PC-3 (cell line): ENCODE measurements at places on chromosomes 7 and 10. TPM values are rescaled to one million over a fixed set of nuclear protein-coding genes. Genes with fewer than 3 reads are reported as not detected.
A peak's percentile ranks its signal among the peaks of the same experiment; 100 is the strongest.

The LIPK gene
- total RNA-seq: not detected in 2 replicates

The ARMC10 gene
- total RNA-seq: 21.7 and 23.3 TPM in 2 replicates

The VCL gene
- total RNA-seq: 382 and 445 TPM in 2 replicates

The GPR26 gene
- total RNA-seq: not detected in 2 replicates

The TCAF2 gene
- 7.9 and 9.7 TPM in 2 replicates for total RNA-seq

The KLLN gene
- total RNA-seq: 0.15 and 0.23 TPM in 2 replicates

The TACR2 gene
- 0.40 TPM in 1 of 2 replicates, not detected in the other for total RNA-seq

The MTURN gene
- 5.4 and 6.3 TPM in 2 replicates for total RNA-seq

The MRM2 gene
- total RNA-seq: 42.6 and 42.9 TPM in 2 replicates

The LMBR1 gene
- total RNA-seq: 61.7 and 63.9 TPM in 2 replicates

The JCAD gene
- 5.0 and 7.8 TPM in 2 replicates for total RNA-seq

GRCh38 chr7:84914598-84914997, 272.3 kb downstream of the SEMA3D start:
- H3K4me3 ChIP-seq: no peak overlapping the region
- H3K27me3 ChIP-seq: no peaks in the 10 kb centered on the region
- DNase-seq: peak; percentile 30
- H3K27ac ChIP-seq: no peak overlapping the region
- no peaks in the 10 kb centered on the region for H3K36me3 ChIP-seq

DNA sequence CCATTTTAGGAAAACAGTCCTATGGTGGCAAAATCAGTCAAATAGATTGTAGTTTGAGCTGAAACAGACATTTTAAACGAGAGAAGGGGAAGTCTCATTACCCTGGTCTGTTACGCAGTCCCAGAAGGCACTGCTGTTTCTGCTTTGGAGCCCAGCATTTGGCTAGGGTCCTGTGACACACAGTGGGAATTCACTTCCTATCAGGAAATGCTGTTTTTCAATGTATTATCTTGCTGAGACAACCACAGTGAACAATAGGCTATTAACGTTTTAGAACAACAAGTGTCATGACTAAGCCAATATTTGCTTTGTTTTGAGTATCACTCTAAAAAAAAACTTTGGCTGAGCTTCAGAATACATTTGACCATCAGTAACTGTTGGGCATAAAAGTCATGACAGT, 74.1 kb downstream of the ADD3 start:
- peak overlapping the region; percentile 92 for H3K27ac ChIP-seq
- no peaks in the 10 kb centered on the region for H3K36me3 ChIP-seq
- no peak overlapping the region for H3K4me3 ChIP-seq

DNA sequence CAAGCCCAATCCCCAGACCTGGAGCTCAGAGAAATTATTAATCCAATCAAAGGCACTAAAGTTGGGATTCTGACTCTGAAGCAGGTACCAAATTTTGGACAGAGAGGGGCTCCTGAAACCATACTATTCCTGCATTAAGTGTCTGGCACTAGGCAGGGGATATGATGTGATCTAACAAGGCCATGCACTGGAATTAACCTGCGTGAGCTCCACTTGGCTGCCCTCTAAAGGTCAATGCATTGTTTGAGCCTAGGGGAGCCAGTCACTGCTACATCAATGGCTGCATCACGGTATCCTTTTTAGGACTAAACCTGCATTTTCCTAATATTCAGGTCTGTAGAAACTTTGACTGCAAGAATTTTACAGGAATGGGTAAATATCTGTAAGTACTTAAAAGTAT, 42.1 kb downstream of the ST8SIA6 start:
- peak; percentile 2 for DNase-seq
- H3K27ac ChIP-seq: no peak overlapping the region
- no peaks in the 10 kb centered on the region for H3K27me3 ChIP-seq
- H3K4me1 ChIP-seq: no peaks in the 10 kb centered on the region
- H3K4me3 ChIP-seq: no peak overlapping the region

DNA sequence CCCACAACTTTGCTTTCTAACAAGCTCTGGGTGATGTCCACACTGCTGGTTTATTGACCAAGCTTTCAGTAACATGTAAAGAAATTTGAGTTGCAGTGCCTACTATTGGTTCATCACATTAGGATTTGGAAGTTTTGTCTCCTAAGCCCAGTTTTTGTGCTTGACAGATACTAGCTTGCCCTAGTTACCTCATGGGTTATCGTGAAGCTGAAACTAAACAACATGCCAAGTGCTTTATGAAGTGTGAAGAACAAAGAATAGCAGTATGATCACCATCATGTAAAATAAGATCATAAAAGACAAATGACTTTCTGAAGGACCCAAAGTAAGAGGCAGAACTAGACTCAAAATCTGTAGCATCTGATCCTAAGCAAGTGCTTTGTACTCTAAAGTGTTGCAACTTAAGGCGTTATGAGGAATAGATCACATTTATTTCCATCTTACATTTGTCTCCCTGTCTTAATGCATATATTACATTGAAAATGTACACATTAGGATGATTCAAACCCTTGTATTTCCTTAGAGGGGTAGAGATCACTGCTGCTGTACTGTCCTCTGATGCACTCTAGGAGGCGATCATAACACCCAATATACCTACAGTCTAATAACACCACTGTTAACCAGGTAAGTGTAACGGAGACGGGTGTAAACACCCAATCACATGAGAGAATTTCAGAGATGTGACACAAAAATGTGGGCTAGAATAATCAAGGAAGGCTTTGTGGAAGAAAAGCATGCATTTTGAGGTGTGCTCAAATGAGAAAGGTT, 71.3 kb downstream of the NRCAM start:
- H3K4me3 ChIP-seq: no peak overlapping the region
- no peaks in the 10 kb centered on the region for H3K4me1 ChIP-seq
- H3K27me3 ChIP-seq: peaks cover 23% of the 10 kb centered on the region
- no peak overlapping the region for H3K27ac ChIP-seq
- peak; percentile 16 for DNase-seq
- no peaks in the 10 kb centered on the region for H3K36me3 ChIP-seq

DNA sequence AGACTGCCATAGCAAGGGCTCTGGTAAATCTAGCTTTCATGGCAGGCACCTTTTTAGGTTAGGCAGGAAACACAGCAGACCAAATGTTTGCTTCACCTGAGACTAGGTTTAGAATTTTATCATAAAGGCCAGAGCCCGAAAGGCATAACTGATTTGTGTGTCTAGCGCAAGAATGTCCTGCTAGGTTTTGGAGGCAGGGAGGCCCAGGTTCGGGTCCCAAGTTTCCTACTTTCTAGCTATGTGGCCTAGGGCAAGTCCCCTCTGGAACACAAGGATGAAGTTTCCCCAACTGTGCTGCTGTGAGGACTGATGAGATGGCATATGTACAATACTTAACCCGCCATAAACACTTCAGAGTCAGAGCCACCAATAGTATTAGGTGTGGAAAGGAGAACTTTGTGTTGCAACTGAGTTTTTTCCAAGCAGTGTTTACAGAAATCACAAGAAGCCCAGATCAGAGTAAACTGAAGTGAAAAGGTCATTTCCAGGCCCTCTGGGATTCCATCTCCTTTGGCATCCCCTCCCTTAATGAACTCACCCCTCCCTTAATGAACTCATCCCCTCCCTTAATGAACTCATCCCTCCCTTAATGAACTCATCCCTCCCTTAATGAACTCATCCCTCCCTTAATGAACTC, 244.9 kb downstream of the SKAP2 start:
- H3K27ac ChIP-seq: no peak overlapping the region
- H3K27me3 ChIP-seq: no peaks in the 10 kb centered on the region
- no peak overlapping the region for H3K4me3 ChIP-seq
- no peak for DNase-seq

- DNase-seq: no peak
- H3K4me1 ChIP-seq: no peaks in the 10 kb centered on the region; the same call in 1 of the 2 replicates
- H3K27ac ChIP-seq: no peak overlapping the region
- H3K27me3 ChIP-seq: peaks cover 25% of the 10 kb centered on the region; the same call in 1 of the 2 replicates
- H3K36me3 ChIP-seq: no peaks in the 10 kb centered on the region
- H3K4me3 ChIP-seq: no peak overlapping the region
These were observed 39.5 kb downstream of the LHFPL3 start for GRCh38 chr7:104367926-104368325.

GRCh38 chr10:37774351-37774750, 83.1 kb downstream of the ZNF248 start:
- H3K27ac ChIP-seq: no peak overlapping the region
- no peaks in the 10 kb centered on the region; the same call in 1 of the 2 replicates for H3K36me3 ChIP-seq
- H3K27me3 ChIP-seq: no peaks in the 10 kb centered on the region

GRCh38 chr7:46547044-46547443, 626.0 kb upstream of the IGFBP3 start:
- no peak overlapping the region for H3K4me3 ChIP-seq
- H3K36me3 ChIP-seq: no peaks in the 10 kb centered on the region
- H3K27me3 ChIP-seq: no peaks in the 10 kb centered on the region
- no peak overlapping the region for H3K27ac ChIP-seq

GRCh38 chr10:3700531-3701076, 84.4 kb downstream of the KLF6 start:
- no peak overlapping the region for H3K4me3 ChIP-seq
- no peak overlapping the region for H3K27ac ChIP-seq
- no peak for DNase-seq
- no peaks in the 10 kb centered on the region for H3K4me1 ChIP-seq
- no peaks in the 10 kb centered on the region for H3K36me3 ChIP-seq
- no peaks in the 10 kb centered on the region for H3K27me3 ChIP-seq

GRCh38 chr10:73054286-73054685, 42.4 kb downstream of the P4HA1 start:
- H3K4me3 ChIP-seq: no peak overlapping the region
- peaks cover 49% of the 10 kb centered on the region for H3K36me3 ChIP-seq
- no peak overlapping the region for H3K27ac ChIP-seq
- no peaks in the 10 kb centered on the region for H3K27me3 ChIP-seq
- no peak for DNase-seq

- H3K4me3 ChIP-seq: no peak overlapping the region
- H3K4me1 ChIP-seq: no peaks in the 10 kb centered on the region
- H3K27ac ChIP-seq: no peak overlapping the region
These were observed 174.3 kb upstream of the NUPR2 start for GRCh38 chr7:56290548-56290947.
